Stimulated activated CD8-positive, alpha-beta memory T cell treated with anti-CD3 and anti-CD28 coated beads, Interleukin-4, amount 100 ng/mL, for 1 hour (primary cell): ENCODE measurements at places on chromosomes 11 and 22.

GRCh38 chr11:112186304-112186703, 11.0 kb downstream of the BCO2 start:
- no peak for DNase-seq

- no peak for DNase-seq
Observed at GRCh38 chr11:60921777-60922335, 2.4 kb upstream of the TMEM132A start.

DNA sequence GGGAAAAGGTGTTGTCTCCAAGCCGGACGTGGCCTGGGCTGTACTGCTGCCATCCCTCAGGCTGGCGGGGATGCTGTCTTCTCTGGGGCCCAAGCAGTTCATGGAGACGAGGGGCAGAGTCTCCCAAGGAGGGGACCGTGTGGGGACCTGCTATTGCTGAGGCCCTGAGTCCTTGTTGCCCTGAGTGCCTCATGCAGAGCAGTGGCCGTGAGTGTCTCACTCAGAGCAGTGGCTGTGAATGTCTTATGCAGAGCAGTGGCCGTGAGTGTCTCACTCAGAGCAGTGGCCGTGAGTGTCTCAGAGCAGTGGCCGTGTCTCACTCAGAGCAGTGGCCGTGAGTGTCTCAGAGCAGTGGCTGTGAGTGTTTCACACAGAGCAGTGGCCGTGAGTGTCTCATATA, 54.7 kb downstream of the GRAMD4 start:
- no peak for DNase-seq

DNA sequence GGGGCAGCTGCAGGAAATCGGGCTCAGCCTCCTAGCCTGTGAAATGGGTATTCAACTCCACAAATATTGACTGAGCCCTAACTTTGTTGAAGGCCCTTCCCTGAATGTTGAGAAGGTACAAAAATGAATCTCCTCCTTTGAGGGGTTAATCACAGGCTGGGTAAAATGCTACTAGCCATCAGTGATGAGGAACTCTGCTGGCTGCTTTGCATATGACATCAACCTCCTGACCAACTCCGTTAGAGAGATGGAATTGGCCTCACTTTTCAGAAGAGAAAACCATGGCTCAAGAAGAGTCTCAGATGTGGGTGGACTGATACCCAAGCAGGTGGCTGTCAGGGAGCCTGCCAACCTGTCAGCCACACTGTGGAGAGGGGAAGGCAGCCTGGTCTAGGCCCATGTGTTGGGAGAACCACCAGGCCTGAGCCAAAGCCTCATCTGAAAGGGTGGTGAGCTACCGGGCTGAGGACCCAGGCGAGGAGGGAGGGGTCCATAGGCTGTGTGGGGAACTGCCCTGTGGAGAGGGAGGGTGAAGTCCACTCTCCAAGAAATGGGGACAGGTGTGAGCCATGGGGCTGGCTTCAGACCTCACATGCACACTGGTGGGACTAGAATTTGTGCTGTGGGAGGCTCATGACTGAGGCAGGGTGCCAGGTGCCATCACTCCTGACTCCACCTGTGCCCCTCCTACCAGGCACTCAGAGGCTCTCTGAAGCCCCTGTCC, 11.8 kb downstream of the CDCA5 start:
- no peak for DNase-seq

- DNase-seq: no peak
Observed at GRCh38 chr11:5234381-5234834, at the start of gene HBD. TSS of gene HBD (minus strand) at chr11:5234483. CDS start at chr11:5234433, 50 bp downstream.

DNA sequence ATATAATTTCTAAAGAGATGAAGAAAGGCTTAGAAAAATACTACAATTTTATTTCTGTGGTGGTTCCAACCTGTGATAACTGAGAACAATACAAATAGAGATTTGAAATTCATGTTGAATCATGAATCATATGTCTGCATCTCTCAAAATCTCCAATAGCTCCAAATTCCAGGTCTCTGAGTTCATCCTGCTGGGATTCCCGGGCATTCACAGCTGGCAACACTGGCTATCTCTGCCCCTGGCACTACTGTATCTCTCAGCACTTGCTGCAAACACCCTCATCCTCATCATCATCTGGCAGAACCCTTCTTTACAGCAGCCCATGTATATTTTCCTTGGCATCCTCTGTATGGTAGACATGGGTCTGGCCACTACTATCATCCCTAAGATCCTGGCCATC, at the start of gene OR56B1:
Gene OR56B1, plus strand, starts transcription at position 53 of the 400 bp plus-strand sequence. Its CDS starts 69 bp downstream, at position 122.
- no peak for DNase-seq

DNA sequence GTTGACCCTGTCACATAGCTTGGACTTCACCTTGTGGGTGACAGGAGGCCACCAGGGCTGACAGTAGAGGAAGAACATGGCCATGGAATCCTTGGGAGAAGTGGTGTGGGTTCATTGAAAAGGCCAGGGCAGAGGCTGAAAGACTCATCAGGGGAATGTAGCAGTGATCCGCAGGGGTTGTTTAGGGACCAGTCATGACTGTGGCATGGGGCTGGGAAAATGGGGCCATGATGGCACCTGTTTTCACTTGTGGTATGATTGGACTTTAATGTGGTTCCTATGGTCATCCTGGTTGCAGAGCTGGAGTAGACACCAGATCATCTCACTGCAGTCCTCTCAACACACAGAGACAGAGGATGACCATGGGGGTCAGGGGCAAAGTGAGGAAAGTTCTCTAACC, 66.7 kb upstream of the MYEOV start:
- no peak for DNase-seq

- DNase-seq: no peak
Observed at GRCh38 chr22:43562843-43563242, 151.0 kb downstream of the MPPED1 start.
